ENCODE measurements at places on chromosomes 5 and 9.

- DNase-seq: no peak
Observed at GRCh38 chr9:27572566-27572917, 739 bp downstream of the C9orf72 start.

DNA sequence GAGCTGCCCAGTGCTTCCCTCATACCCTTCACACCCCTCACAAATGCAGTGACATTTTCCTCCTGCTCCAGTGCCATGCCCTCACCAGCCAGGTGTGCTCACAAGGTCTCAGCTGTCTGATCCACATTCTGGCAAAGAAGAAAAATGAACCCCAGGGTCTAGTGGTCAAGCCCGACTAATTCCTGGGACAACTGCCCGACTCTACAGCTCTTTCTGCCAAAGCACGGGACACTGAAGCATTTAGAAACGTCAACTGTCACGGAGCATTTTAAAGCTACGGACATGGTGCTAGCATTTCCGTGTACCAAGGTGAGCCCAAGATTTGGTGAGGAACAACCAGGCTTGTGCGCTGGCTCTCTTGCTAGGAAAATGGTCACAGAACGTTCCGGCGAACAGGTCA lies 56.8 kb upstream of the PHYKPL start:
- no peak for DNase-seq

DNA sequence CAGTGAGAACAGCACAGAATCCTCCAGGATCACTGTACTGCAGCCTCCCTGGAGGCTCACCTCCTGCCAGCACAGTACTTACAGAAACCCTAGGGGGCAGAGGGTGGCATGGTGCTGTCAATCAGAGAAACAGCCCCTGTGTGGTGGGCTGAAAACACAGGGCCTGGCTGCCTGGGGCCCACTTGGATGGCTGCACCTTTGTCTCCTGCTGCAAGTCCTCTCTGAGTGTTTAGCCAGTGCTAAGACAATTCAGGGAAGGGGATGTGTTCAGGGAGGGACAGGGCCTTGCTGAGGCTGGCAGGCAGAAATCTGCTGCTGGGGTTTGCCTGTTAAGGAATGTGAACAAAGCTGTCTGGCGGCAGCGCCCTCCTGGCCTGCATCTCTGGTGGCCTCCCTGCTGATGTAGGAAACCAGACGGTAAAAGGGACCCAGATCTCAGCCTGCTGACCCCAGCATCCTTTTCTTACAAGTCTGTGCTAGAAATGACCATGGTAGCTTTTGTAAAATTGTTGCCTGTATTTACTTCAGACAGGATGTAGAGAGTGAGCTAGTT lies 39.5 kb downstream of the PRRC2B start:
- DNase-seq: no peak

DNA sequence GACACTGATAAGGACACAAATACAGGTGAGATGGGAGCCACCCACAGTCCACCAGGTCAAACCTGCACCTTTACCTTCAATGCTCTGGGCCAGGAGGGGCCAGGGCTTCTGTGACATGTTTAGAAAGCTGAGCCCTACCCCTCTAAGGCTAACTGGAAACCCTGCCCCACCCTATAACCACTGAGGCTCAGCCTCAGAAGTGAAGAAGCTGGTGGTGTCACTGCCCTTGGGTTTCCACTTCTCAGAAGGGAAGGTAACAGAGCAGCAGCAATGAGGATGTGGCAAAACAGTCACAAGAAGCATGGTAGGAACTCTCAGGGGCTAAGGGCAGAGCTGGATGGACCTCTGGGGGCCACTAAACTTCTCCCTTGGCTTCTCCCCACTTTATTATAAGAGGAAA lies 6.0 kb downstream of the PDGFRB start:
- DNase-seq: no peak

GRCh38 chr5:83517072-83517687 lies 45.6 kb downstream of the VCAN start:
- no peak for DNase-seq

- peak; percentile 79 for DNase-seq
Observed at GRCh38 chr9:32384364-32385151, at the start of gene ACO1. ACO1 (plus strand) TSS chr9:32384643; CDS start chr9:32405507, 20,864 bp downstream.

GRCh38 chr9:74172874-74173273 lies 324.3 kb upstream of the RORB start:
- peak; percentile 4 for DNase-seq

- no peak for DNase-seq
Observed at GRCh38 chr9:131491001-131491710, 11.6 kb upstream of the POMT1 start.

DNA sequence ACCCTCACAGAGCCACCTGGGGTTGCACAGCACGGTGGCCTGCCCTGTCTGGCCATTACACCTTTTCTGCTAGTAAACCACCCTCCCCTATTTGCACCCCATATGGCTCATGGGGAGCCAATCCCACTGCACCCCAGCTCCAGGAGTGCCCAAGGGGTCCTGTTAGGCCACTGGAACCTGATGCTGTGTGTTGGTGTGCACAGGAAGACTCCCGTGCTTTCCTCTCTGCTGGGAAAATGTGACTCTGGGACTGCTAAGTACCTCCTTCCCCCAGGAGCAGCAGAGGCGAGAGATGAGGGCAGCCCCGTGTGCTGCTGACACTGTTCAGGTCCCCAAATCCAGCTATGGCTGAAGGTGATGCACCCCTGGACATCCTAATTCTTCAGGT lies 126.3 kb downstream of the ADAMTS2 start:
- no peak for DNase-seq

DNA sequence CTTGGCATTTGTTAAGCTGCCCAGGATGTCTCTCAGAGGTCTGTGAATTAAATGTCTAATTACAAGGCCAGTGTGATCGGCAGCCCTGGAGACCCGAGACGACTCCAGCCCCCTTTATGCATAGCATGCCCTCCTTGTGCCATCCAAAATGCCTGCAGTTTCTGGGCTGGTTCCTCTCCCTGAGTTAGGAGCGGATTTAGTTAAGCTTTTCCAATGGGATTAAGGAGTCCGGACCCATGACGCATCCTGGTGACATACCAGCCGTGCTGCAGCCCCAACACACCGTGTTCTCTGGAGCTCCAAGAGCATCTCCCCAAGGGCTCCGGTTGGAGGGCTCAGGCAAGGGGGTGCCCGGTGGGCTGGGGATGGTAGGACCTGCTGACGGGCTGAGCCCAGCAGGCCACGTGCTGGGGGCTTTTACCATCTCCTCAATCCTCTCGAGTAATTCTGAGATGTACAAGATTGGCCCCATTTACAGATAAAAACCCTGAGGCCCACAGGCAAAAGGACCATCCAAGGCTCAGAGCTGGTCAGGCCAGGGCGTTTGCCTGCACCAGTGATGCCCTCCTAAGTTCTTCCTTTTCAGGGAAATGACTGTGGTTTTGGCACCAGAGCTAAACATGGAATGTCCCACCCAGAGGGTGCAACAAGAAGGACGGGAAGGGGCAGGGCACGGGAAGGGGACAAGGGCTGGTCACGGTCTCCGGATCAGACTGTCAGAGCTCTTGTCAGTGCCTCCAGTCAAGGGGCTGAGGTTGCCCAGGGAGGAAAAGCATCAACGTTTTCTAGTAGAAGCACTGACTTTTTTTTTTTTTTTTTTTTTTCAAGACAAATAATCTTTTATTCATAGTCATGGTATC lies 82.6 kb upstream of the PHYKPL start:
- no peak for DNase-seq

DNA sequence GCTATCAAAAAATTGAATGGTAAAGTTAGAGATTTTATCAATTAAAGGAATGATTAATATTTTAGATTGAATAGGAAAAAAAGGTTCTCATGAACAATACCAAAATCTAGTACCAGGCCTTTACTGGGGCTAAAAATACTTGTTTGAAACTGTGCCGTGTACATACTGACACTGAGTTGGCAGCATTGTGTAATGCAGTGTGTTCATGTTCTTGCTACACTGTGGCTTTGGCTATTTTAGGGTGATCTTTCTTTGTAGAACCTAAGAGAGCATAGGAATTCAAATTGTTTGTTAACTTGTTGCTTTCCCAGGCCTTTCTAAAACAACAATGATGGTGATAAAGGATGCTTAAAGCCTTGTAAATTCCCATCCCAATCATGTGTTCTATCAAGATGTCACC lies 80.9 kb downstream of the KIF4B start:
- DNase-seq: no peak

GRCh38 chr5:1243487-1244130 lies 18.4 kb downstream of the SLC6A18 start:
- DNase-seq: no peak

DNA sequence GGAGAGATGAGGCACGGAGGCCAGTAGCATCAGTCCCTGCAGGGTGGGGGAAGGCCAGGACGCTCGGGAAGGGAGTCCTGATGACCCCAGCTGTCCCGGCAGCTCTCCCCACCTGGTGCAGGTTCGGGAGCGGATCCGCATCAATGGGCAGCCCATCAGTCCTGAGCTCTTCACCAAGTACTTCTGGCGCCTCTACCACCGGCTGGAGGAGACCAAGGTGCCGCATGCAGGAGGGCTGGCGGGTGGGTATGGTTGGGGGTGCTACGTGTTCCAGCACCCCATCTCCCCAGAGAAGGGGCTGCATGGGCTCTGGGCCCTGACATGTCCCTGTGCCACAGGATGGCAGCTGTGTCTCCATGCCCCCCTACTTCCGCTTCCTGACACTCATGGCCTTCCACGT lies 4.2 kb downstream of the FPGS start:
- peak; percentile 9 for DNase-seq

DNA sequence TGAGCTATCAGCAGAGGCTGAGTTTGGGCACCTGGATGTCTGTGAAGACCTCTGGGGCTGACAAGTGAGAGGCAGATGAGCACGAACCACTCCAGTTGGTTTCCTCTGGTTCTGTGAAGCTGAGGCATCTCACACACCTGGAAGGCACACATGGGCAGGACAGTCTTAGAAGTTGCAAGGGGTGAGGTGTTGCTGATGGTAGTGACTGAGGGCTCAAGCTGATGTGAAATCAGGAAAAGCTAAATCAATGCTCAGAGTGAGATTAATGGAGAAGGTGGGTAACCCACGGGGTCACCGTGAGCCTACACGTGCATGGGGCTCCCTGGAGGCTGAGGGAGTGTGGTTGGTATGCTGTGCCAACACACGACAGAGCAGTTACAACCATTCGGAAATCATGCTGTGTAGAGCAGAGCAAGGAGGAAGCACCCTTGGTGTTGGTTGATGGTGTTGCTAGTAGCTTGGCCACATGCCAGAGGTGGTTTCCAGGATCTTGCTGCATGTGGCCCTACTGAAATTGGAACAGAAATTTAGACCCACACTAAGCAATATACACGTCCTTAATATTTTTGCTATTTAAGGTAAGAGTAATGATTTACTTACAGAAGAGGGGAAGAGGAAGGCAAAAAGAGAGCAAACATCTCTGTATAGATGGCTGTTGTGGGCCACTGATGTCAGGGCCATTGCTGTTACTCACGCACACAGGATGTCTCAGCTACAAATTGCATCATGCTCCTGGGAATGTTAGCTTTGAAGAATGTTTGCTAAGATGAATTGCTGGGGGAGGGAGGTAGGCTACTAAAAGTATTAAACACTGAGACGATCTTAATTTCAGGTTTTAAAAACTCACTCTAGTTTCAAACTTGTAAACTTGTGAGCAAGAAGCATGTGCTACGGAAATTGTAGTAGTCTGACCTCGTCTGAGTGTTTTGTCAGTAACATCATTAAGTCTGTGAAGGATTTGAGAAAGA lies 170.5 kb downstream of the ARHGEF28 start:
- DNase-seq: no peak

- no peak for DNase-seq
Observed at GRCh38 chr5:172487671-172488070, 33.3 kb upstream of the SH3PXD2B start.

- no peak for DNase-seq
Observed at GRCh38 chr9:37437621-37438020, 15.1 kb downstream of the GRHPR start.

GRCh38 chr9:104833696-104834095 lies 69.8 kb downstream of the NIPSNAP3B start:
- no peak for DNase-seq

GRCh38 chr5:94613583-94613982 lies 4.8 kb downstream of the KIAA0825 start:
- no peak for DNase-seq

- no peak for DNase-seq
Observed at GRCh38 chr9:98637381-98637780, 71.4 kb downstream of the GABBR2 start.

- no peak for DNase-seq
Observed at GRCh38 chr9:85508616-85509015, 233.1 kb downstream of the AGTPBP1 start.

DNA sequence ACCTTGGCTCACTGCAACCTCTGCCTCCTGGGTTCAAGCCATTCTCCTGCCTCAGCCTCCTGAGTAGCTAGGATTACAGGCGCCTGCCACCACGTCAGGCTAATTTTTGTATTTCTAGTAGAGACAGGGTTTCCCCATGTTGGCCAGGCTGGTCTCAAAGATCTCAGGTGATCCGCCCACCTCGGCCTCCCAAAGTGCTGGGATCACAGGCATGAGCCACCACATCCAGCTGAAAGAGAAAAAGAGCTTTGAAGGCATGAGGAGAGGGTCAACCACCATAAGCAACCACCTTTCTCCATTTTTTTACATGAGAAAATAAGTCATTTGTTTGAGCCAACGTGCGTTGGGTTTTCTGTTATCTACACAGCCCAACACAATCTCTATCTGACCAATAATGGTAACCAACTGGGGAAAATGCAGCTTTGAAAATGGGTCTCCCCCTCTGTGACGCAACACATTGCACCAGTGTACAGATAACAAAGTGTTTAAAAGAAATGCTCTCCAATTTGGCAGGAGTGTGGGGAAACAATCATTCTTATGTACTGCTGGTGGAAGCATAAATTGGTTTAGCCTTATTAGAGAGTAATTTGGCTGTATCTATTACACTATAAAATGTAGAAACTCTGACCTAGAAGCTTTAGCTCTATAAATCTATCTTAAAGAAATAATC lies 45.8 kb upstream of the ZBTB43 start:
- no peak for DNase-seq

DNA sequence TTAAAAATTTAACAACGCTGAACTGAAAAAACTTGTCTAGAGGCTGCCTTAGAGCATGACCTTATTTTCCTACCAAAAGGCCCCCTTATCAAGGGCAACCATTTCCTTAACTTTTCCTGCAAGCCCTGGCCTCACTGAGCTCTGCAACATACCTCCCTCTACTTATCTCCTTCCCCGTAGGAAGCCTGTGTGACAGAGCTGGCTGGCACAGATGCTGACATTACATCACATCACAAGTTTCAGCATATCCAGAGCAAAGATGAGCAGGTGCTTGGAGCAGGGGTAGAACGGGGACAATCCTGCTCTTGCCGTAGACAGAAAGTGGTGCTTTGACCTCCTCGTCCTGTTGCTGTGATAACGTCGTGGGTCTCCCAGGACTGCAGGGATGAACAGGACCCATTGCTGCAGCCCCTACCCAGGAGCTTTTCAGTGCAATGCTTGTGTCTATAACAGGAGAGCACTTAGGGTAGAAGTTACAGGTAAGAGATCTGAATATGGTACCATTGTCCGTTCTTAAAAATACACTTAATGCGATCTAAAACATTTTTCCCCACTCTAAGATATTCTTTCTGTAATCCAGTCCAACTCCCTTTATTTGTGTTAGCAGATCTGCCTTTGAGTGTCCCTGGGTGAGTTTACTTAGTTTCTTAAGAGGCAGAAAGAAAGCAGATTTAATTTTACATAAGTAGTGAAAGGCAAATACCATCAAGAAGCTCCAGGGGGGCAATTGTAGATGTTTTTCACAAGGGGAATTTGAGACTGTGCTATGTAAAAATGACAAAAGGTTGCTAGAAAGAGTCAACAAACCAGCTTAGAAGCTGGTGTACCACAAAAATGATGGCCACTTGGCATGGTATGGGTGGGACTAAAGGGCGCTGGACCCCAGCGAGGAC lies 101.9 kb upstream of the EFNA5 start:
- DNase-seq: no peak

Data from GM19239 (cell line).